Stimulated activated CD8-positive, alpha-beta memory T cell treated with anti-CD3 and anti-CD28 coated beads, Interleukin-7, amount 100 ng/mL, for 24 hours (primary cell): ENCODE measurements at places on chromosomes 1 and 21.
A peak's percentile ranks its signal among the peaks of the same experiment; 100 is the strongest.

DNA sequence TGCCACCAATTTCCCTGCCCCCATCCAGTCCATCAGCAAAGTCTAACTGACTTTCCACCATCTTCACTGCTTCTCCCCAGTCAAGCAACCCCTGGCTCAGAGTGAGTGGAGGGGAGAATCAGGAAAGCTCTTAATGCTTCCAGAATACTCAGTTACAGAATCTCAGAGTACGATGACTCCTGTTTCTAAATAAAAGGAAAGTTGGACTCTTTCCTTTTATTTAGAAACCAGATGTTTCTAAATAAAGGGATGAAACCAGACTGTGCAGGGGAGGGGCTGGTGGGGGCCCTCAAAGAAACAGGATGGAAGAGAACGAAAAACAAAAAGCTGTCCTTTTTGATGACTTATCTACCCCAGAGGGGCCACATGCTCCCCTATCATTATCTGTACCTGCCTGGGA lies 85.2 kb upstream of the PPM1J start:
- no peak for DNase-seq

GRCh38 chr1:210234329-210234757 lies 1.7 kb downstream of the SERTAD4 start:
- DNase-seq, result no peak

- DNase-seq, result no peak
These were observed 27.0 kb downstream of the CLCA4 start for GRCh38 chr1:86573763-86574484.

GRCh38 chr1:54614563-54614962 lies 8.8 kb downstream of the FAM151A start:
- DNase-seq, result no peak

GRCh38 chr21:15042531-15042930 lies 22.3 kb downstream of the NRIP1 start:
- no peak for DNase-seq

DNA sequence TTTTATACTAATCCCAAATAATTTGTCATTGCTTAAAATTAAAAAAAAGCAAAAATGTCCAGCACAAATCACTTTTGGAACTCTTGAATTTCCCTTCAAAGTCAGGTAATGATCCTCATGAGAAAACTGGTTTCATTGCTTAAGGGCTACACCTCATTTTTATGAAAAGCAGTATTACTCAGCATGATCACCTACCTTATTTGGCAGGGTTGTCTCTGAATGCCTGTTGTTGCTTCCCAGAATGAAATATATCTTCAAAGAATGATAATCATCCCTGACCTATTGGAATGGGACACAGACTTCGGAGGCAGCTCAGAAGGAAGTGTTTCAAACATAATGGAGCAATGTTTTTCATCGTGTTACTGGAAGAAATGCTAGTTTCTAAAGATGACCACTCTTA lies 29.7 kb downstream of the C1orf21 start:
- DNase-seq, result no peak

GRCh38 chr1:247373721-247374141 lies 42.1 kb upstream of the ZNF496 start:
- peak; percentile 30 for DNase-seq

DNA sequence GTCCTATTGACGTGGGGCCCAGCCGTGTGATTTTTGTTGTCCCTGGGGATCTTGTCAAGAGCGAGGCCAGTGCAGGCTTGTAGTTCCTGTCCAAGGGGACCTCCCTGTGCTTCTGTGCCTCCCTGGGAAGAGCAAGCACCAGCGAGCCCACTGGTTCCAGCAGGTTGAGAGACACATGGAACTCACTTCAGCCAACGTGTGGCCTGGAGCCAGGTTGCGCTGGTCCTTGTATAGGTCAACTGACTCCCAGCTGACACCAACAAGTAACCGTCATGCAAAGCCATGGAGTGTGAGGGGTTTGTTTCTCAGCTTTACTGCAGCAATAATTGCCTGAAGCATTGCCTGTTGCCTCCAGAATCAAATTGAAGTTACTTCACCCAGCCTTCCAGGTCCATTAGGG lies 63.0 kb downstream of the DISP3 start:
- DNase-seq, result no peak

DNA sequence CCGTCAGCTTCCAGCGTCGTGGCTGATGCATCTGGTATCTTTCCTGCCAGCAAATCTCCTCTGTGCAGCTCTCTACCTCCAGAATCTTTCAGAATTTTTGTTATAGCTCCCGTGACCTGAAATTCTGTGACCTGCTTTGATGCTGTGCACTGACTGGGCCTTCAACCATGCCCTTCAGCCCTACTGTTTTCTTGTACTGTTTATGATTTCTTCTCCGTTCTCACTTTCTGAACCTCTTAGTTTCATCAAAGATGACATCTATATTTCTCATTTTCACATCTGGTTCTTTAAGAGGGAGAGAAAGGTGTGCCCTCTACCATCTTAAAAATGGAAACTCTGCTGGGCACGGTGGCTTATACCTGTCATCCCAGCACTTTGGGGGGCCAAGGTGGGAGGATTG lies 5.7 kb downstream of the PRDM15 start:
- no peak for DNase-seq

GRCh38 chr1:169727307-169727706 lies 6.6 kb downstream of the SELE start:
- no peak for DNase-seq

- no peak for DNase-seq
These were observed 35.6 kb downstream of the SMYD2 start for GRCh38 chr1:214316593-214316992.

- DNase-seq, result no peak
These were observed 2.0 kb upstream of the CDC7 start for GRCh38 chr1:91498498-91499245.

GRCh38 chr1:155022927-155023236 lies 10.7 kb downstream of the DCST2 start:
- DNase-seq, result no peak
